ENCODE measurements at places on chromosomes 13 and 19.

- DNase-seq = no peak
Measured at GRCh38 chr19:27674701-27675100, 1538.2 kb downstream of the UQCRFS1 start.

DNA sequence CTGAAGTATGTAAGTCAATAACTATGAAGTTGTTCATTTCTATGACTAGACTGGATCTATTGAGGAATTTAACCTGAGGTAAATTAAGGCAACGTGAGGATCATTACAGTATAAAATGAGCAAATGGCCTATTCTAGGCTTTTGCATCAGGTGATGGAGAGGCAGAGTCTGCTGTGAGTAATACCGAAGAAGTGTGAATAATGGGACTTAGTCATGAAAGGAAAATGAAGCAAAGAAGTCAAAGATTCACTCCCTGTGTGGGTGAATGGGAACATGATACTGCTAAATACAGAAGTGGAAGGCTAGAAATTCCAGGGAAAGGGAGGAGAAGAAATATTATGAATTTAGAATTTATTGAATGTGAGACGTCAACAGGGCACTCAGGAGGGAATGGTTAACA lies 774.1 kb downstream of the LIG4 start:
- DNase-seq = no peak

DNA sequence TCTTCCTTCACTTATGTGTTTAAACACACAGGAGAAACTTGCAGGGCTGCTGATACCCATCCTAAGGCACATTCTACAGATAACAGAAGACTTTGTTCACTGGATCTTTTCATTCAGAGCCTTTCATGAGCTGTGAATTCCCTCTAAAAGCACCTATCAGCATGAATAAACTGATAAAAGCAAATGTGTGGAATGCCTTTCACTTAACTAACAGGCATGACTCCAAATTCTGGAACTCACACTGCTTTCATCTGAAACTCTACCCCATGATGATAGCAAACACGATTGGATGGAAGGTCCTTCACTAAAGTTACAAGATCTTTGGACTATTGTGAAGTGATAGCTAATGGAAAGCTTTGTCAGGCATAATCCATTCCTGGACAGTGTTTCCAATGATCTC lies 457.3 kb downstream of the EFNB2 start:
- DNase-seq = no peak

DNA sequence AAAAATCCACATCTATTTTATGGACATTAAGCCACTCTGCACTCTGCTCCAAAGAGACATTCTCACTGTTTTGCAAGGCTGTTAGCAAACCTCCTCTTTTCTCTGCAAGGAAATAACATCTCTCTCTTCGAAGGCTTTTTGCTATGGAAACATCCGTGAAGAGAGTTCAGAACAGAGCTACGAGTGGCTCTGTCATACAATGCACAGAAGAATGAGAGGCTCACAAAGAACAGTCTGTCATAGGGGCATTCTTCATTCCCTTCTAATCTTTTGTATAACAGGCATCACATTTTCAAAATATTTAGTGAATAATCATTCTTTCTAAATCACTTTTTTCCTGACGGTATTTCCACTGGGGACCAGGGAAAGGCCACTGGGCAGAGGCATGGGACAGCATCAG lies 346.1 kb downstream of the IRS2 start:
- no peak for DNase-seq

DNA sequence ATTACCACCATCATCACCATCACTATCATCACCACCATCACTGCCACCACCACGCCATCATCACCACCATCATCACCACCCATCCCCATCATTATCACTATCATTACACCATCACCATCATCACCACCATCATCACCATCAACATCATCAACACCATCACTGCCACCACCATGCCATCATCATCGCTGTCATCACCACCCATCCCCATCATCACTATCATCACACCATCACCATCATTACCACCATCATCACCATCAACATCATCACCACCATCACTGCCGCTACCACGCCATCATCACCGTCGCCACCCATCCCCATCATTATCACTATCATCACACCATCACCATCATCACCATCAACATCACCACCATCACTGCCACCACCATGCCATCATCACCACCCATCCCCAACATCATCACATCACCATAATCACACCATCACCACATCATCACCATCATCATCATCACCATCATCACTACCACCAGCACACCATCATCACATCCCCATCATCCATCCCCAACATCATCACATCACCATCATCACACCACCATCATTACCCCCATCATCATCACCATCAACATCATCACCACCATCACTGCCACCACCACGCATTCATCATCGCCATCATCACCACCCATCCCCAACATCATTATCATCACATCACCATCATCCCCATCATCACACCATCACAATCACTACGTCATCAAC lies 61.7 kb downstream of the TUBGCP3 start:
- no peak for DNase-seq

- DNase-seq = no peak
Measured at GRCh38 chr13:113905942-113906341, 42.1 kb upstream of the GAS6 start.

- no peak for DNase-seq
Measured at GRCh38 chr19:13055213-13056051, 47.2 kb downstream of the LYL1 start.

DNA sequence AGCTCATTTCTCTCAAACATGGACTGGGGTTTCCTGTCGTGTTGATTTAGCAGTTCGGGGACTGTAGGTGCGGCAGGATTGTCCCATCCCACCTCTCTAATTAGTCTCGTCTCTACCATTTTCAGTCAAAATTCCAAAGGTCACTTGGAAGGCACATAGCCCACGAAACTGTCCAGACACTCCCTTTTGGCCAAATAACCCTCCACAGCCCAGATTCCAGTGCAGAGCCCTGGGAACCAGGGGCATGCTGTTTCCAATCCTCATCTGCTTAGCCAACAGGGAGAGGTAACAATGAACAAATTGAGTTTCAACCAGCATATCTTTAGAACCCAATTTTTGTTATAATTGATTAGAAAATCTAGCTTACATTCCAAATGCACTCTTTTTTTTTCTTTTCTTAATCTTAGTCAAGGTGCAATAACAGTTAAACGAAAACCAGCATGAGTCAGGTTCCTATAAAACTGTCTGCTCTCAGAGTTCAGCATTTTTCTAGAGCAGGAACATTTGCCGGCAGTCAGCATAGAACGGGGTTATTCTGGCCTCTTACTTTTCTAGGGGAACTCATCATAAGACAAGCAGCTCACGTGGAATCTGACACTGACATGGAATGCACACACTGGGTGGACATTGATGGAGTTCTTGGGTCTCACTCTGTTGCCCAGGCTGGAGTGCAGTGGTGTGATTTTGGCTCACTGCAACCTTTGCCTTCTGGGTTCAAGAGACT lies 14.4 kb upstream of the CEBPA start:
- DNase-seq = no peak

DNA sequence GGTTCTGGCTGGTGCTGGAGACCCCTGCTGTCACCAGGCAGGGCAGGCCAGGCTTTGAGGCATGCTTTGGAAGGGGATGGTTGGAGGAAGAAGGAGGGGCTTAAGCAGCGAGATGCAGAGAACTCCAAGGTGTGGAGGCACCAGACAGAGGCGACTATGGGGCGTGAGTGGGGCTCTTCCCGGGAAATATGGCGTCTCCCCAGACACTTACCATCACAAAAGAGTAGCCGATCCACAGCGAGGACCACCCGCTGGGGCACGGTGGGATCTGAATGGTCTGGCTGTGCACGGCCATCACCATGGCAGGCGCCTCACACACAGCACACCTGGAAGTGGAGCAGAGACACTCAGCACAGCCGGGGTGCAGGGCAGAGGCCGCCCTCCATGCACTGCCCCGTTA lies 151.9 kb downstream of the COL4A1 start:
- DNase-seq = no peak

DNA sequence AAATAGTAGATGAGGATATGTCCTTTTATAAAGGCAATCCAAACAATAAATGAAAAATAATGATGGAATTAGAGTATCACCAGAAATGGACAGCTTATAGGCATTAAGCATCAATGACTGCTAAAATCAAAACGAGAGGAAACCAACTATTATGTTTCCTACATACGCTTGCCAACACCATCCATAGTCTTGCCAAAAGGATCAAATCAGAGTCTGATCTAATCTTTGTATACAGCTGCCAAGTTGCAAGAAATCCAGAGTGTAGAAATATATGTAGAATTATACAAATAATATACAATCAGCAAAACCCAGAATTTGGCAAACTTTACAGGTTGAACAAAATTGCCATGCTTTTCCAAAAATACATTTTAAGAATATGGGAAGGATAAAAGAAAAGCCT lies 1661.6 kb downstream of the SLITRK1 start:
- DNase-seq = no peak

DNA sequence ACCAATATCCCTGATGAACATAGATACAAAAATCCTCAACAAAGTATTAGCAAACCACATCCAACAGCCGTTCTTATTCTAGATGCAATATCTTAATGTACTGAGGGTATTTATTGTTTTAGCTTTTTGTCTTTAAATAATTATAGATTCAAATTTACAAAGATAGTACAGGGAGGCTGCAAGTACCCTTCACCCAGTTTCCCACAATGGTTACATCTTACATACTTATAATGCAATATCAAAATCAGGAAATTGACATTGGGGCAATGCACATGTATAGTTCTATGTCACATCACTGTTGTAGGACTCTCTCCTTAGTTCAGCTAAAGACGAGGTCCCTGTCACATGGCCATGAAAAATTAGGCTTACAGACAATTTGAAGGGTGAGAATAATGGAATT lies 75.8 kb downstream of the RUBCNL start:
- DNase-seq = no peak

DNA sequence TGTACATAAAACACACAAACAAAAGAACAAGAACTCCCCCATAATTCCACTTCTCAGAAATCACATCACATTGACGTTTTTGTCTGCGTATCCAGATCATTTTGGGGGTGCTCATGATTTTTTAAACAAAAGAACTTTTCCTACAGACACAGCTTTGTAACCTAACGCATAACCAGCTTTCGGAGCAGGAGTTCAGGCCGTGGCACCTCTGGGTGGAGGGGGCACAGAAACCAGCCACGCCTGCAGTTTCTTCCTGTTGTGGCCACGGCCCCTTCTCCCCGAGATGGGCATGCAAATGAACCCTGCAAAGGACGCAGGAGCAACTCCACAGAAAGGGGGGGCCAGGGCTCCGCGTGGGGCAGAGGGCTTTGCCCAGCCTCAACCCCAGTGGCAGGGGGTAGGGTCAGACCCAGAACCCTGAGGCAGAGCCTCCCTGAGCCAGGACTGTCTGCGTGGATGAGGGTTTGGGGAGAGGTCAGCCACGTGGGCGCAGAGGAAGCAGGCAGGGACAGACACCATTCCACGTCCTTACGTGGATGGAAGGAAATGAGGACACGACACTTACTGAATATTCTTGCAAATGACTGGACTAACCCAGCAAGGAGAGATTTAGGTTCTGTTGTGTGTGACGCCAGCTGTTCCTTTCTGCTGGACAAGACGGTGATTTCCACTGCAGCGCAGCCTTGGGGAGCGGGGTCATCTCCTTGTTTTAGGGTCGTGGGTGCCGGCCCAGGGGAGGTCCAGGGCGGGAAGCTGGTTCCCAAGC lies 64.4 kb downstream of the RASA3 start:
- DNase-seq = peak; percentile 34

DNA sequence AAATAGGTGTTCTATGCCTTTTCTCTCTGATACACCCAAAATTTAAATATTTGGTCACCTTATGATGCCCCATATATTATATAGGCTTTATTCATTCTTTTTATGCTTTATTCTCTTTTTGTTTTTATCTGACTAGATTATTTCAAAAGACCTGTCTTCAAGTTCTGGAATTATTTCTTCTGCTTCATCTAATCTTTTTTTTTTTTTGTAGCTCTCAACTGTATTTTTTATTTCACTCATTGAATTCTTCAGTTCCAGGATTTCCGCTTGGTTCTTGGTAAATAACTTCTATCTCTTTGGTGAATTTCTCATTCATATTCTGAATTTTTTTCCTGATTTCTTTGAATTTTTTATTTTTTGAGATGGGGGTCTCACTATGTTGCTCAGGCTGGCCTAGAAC lies 3.9 kb upstream of the CLEC4M start:
- DNase-seq = no peak

DNA sequence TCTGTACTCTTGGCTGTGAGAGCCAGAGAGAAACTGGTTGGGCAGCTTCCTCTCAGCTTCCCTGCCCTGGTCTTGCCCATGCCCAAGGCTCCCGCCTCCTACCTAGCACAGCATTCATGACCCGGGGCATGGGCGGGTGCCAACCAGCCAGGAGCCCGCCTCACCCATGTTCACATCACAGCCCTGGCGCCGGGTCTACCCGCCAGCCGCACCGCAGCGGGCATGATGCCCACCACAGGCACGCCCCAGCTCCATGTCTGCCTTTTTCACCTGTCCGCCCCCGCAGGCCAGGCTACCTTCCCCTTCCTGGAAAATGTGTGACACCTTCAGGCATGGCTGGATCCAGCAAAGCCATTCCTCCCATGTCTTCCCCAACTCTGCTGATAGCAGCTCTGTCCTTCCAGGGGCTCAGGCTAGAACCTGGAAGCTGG lies 42.1 kb downstream of the PTPRS start:
- no peak for DNase-seq

All from CD4-positive, alpha-beta T cell treated with Interleukin-15 for 4 hours (primary cell).